T follicular helper cell (primary cell): ENCODE measurements at places on chromosomes 2 and 18.

GRCh38 chr18:73636355-73636754, 511.3 kb downstream of the FBXO15 start:
- no peak for DNase-seq

GRCh38 chr2:69631402-69631801, 12.1 kb downstream of the AAK1 start:
- DNase-seq: no peak

DNA sequence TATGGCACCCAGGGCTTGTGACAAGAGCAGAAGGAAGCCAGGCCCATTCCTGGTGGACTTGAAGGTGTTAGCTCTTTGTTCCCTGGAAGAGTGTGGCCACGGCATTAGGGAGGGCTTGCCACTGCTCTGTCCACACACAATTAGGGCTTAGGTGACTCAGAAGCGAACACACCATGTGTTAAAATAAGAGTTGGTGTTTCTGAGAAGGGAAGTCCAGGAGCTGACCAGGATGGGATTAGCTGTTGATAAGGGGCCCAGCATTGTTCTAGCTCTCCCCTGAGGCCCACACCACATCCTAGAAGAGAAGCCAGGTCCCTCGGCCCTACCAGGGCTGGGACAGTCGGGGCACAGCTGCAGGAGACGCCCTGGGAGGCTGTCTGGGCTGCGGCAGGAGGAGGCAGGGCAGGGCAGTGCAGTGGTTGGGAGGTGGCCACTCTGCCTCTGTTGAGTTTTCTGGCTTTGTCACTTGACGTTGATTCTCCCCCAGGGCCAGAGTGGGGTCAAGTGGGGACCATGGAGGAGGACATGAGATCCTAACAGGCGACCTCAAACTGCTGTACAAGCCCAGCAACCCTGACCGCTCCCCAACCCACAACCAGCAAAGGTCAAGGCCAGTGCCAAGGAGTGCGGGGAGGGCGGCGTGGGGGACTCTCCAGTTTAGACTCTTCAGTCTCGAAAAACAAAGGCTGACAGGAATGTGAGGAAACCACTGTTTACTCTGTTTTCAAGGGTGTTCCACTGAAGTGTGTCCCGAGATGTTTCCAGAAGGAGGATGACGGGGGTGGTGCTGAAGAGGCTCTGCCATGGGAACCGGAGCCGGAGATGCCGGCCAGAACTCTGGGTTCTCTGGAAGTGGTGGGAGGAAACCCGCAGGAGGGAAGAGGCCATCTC, 16.8 kb downstream of the GNLY start:
- DNase-seq: no peak

DNA sequence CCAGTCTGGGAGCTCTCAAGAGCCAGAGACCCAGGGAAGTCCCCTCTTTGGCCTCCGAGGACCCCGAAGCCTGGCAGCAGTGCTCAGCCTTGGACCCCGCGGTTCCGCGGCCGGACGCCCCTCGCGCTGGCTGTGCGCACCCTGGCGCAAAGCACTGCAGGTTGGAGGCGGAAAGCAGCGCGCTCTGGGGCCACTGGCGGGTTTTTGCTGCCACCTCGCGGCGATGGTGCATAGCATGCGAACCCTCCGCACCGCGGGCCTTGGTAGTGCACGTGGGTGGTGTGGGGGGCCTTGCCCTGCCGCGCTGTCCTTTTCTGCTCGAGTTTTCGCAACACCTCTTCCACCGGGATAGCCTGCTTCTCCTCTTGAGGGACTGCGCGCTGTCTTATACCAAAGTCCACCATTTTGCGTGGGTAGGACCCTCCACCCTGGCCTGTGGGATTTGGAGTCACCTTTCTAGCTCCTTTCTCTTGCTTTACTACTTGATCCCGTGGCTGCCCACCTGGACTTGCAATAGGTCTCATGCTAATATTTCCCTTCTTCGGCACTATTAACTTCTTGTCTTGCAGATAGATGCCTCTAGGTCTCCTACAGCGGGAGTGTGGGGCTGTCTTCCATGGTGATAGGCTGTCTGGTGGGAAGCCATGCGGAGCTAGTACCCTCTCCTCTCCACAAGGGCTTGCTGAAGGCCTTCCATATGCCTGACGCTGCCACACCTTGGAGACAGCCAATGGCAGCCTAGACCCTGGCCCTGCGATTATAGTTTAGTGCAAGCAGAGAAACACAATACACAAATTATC, 14.3 kb downstream of the SIX3 start:
- DNase-seq: peak; percentile 54

- no peak for DNase-seq
These were observed 1200.8 kb upstream of the GYPC start for GRCh38 chr2:125455110-125455509.

GRCh38 chr18:34873986-34874580, 164.0 kb downstream of the DTNA start:
- no peak for DNase-seq

DNA sequence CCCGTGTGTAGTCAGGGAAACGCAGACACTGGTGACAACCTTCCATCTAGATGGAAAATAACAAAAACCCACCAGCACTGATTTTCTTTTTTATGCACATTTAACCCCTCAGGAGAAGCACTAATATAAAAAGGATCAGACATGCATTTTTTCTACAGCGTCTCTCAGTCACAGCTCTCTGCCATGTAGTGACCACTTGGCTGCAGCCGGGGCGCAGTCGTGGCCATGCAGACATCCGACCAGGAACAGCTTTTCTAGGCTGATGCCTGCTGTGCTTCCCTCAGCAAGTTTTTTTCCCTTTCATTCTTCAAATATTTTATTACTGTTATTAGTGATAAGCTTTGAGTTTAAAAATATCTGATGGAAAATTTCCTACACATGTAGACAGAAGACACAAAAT, 63.3 kb downstream of the MERTK start:
- DNase-seq: no peak

DNA sequence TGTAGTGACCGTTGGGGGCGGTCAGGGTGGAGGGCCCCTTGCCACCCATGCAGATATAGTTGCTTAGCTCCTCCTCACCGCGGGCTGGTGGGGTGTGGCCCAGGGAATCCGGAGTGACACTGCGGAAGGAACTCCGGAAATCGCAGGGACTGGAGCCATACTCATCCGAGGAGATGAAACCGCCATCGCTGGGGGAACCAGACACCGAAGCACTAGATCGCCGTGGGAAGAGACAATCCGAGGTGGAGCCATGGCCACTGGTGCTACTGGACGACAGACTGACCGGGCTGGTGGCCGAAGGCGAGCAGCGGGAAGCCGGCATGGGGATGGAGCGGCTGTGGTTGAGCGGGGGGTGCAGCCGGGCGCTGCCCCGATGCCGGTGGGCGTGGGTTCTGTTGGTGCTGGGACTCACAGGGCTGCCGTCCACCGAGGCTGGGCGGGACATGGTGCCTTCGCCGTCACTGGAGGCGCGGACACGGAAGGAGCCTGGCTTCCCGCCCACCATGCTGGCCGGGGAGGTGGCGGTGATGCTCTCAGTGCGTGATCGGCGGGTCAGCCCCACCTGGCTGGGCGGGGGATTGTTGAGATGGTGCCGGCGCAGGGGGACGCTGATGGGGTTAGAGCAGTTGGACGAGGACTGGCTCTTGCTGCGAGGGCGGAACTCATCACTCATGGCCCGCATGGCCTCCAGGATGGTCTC, 2.2 kb downstream of the IRS1 start:
- no peak for DNase-seq

DNA sequence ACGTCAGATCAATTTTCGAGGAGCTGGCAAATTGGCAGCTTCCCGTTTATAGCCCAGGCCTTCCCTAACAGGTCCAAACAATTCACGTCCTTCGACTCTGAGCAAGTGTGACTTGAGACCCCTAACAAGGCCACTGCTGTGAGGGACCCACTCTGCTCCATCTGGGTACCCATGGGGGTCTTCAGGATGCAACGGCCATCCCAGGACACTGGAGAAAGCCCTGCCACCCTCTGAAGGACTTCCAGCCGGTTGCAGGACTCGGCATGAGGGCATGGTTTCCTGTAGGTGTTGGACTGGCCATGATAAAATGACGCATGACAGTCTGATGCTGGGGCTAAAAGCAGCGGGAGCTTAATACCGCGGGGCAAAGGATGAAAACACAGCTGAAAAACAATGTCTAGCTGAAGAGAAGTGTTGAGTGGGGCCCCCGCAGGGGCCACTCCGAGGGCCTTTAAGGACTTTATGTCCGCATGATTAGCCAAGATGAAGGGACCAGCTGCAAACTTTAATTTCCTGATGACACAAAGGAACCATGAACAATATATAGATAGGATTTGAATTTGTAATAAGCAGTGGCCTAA, 113.3 kb upstream of the ZNF521 start:
- DNase-seq: no peak

GRCh38 chr18:75221897-75222296, 11.3 kb downstream of the TSHZ1 start:
- no peak for DNase-seq

DNA sequence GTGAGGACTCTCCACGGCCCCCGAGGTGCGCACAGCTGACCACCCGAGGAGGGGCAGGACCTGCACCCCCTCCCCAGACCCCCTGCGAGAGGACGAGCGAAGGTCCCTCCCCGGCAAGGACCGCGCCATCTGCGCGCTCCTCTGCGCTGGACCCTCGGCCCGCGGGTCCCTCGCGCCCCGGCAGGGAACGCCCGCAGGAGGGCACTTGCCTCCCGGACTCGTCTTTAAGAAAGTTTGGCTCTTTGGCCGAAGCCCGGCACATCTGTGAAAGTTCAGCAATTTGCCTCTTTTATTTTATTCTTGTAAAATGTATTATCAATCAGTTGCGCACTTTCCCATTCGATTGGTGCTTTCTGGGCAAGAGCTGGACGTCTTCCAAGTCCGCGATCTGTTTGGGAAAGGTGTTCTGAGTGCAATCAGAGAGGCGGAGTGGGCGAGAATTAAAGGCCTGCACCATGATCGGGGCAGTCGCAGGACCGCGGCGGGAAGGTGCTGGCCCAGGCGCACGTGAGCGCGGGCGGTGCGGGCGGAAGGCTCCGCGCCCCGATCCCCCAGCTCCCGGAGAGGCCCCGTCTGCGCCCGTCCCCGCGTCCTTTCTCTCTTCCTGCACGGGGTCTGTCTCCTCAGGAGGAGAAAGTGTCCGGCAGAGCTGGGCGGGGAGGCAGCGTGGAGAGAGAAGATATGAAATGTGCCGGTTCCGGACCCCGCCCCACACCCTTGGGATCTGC, 1.6 kb upstream of the ALKAL2 start:
- DNase-seq: no peak
